ENCODE measurements at places on chromosomes 16 and 17.

DNA sequence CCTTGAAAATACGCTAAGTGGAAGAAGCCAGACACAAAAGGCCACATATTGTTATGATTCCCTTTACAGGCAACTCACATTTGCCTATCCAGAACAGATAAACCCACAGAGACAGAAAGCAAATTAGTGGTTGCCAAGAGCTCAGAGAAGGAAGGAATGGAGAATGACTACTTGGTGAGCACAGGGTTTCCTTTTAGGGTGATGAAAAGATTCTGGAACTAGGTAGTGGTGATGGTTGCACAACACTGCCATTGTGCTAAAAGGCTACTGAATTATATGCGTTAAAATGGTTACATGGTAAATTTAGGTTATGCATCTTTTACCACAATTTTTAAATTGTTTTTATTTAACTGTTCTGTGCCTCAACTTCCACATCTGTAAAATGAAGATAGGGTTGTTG lies 4.4 kb downstream of the COPRS start:
- no peak for DNase-seq

DNA sequence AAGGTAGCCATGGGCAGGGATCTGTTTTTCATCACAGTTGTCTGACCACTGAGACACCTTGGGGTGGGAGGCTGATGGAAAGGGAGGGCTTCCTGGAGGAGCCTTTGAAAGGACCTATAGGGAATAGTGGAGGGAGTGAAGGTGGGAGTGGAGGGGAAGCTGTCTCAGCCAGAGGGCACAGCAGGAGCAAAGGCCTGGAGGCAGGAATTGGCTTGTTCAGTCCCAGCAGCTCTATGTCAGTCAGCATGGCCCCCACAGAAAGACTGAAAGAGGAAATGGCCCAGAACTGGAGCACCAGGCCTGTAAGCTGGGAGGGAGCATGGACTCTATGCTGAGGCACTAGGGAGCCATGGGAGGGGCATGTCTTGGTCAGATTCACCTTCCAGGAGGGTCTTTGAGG lies 12.8 kb upstream of the CBFB start:
- DNase-seq: no peak

DNA sequence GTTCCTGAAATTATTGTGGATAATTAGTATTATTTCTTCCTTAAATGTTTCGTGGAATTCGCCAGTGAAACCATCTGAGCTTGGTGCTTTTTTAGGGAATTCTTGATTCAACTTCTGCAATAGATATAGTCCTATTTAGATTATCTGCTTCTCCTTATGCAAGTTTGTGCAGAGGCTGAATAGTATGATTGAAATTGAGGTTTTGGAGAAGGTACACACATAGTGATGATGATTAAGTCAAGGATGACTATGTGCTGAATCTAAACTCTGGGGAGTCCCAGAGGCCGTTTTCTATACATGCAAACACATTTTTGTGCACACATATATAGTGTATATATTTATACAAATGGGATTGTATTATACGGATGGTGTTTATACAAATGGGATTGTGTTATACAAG lies 5.2 kb upstream of the MYH4 start:
- DNase-seq: no peak

GRCh38 chr17:41810659-41811548 lies 845 bp downstream of the P3H4 start:
- no peak for DNase-seq

- no peak for DNase-seq
Measured at GRCh38 chr17:19753051-19753509, 5.0 kb upstream of the ALDH3A1 start.

DNA sequence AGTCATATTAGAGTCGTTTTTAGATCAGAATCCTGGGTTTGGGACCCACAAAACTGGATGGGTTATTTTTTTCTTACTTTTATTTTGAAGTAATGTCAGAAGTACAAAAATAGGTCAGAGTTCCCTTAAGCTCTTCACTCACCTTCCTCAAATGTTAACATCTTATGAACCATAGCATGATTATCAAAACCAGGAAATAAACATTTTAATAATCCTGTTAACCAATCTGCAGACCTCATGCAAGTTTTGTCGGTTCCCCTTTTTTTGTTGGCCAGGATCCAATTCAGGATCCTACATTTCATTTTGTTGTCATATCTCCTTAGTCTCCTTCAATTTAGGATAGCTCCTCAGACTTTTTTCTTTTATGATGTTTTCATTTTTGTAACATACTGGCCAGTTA lies 162.0 kb downstream of the CHD9 start:
- DNase-seq: no peak

- no peak for DNase-seq
Measured at GRCh38 chr17:81294512-81295030, 536 bp downstream of the SLC38A10 start.

- no peak for DNase-seq
Measured at GRCh38 chr17:41610965-41611640, 1.5 kb downstream of the KRT16 start.

DNA sequence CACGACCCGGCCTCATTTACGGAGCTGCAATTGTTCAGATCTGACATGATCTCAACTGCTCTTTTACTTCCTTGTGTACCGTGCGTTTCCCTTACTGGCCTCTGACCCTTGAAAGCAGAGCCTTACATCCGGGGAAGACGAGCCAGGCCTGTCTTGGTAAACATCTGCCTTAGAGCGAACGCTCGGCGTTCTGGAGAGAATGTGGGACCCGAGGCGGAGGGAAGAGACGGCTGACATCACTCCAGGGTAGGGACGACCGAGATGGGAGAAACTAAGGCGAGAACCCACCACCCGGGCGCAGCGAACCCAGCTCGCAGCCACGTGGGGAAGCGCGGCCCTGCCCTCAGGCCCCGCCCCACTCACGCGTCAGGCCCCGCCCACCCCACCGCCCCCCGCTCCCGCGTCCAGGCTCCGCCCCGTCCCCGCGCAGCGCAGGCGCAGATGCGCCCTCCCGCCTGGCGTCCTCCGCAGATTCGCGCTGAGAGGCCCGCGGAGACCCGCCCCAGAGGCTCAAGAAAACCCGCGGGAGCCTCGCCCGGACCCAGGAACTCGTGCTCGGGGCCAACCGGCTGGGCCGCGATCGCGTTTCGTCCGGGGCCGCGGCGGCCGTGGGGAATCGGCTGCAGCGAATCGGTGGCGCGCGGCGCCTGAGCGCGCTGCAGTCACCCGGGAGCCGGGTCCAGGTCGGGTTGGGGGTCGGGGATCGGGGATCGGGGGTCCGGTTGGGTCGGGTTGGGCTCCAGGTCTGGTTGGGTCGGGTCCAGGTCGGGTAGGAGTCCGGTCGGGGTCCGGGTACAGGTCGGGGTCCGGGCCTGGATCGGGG lies at the start of gene TELO2:
TSS of gene TELO2 (plus strand) at position 438 of the 823 bp plus-strand sequence. CDS start 922 bp downstream, outside the sequence.
- peak; percentile 73 for DNase-seq

DNA sequence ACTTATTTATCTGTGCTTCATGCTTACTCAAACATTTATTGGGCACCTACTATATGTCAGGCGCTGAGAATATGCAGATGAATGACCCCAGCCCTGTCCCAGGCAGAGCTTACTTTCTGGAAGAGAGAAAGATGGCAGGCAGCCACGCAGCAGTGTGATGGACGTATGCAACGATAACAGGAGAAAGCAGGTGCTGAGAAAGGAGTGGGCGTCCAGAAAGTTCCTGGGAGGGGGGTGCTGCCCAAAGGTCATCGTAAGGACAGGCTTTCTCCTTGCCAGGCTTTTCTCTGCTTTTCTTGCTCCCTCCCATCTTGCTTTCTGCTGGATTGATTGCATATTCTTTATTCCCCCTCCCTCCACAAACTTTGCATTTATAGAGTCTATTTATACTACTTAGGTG lies 124.5 kb downstream of the GAS7 start:
- DNase-seq: no peak

GRCh38 chr17:27429666-27430382 lies 26.4 kb upstream of the KSR1 start:
- no peak for DNase-seq
